ENCODE measurements at places on chromosomes 13 and 19. TPM values are rescaled to one million over a fixed set of nuclear protein-coding genes. Genes with fewer than 3 reads are reported as not detected.

GRCh38 chr19:55689411-55690108 is 14.5 kb downstream of the EPN1 start:
- no peak for DNase-seq
- no peak overlapping the region for H3K4me3 ChIP-seq
- H3K27ac ChIP-seq = no peak overlapping the region
- H3K36me3 ChIP-seq = peaks cover 64% of the 10 kb centered on the region

DNA sequence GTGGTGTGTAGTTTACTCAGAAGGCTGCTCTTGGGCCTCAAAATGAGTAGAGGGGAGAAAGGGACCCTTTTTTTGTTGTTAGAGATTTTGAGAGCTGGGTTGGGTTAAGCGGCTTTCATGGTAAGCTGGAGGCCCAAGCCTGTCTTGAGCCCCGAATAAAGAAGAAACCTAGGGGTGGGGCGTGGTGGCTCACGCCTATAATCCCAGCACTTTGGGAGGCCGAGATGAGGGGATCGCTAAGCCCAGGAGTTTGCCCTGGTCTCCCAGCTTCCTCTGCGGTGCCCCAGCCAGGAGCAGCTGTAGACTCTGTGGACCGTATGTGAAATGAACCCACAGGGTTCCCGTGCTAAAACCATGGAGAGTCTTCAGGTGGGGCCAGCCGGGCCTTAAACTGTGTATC is 56.1 kb downstream of the KDM4B start:
- H3K4me3 ChIP-seq = no peak overlapping the region
- no peak overlapping the region for H3K27ac ChIP-seq
- no peaks in the 10 kb centered on the region for H3K27me3 ChIP-seq
- H3K36me3 ChIP-seq = no peaks in the 10 kb centered on the region
- DNase-seq = no peak
- no peaks in the 10 kb centered on the region for H3K4me1 ChIP-seq

GRCh38 chr13:44296856-44297255 is 76.8 kb upstream of the SERP2 start:
- no peak overlapping the region for H3K27ac ChIP-seq
- no peak overlapping the region for H3K4me3 ChIP-seq
- no peaks in the 10 kb centered on the region for H3K4me1 ChIP-seq
- H3K36me3 ChIP-seq = no peaks in the 10 kb centered on the region
- DNase-seq = no peak
- H3K27me3 ChIP-seq = no peaks in the 10 kb centered on the region

DNA sequence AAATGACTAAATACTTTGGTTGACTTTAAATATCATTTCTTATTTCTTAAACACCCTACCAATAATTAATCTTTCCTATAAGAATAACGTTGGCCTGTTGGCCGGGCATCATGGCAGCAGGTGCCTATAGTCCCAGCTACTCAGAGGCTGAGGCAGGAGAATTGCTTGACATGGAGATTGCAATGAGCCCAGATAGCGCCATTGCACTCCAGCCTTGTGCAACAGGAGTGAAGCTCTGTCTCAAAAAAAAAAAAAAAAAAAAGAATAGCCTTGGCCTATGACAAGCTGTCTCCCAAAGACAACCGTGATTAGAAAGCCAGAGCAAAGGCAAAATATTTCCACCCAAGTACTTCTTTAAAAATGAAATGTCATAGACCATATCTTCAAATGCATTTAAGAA is 24.5 kb upstream of the KCTD4 start:
- H3K27me3 ChIP-seq = no peaks in the 10 kb centered on the region
- H3K4me3 ChIP-seq = no peak overlapping the region
- no peaks in the 10 kb centered on the region for H3K36me3 ChIP-seq
- no peaks in the 10 kb centered on the region for H3K4me1 ChIP-seq

The PNPLA6 gene
- total RNA-seq = 125 TPM
